ENCODE measurements at places on chromosomes 12 and 14.
A peak's percentile ranks its signal among the peaks of the same experiment; 100 is the strongest.

DNA sequence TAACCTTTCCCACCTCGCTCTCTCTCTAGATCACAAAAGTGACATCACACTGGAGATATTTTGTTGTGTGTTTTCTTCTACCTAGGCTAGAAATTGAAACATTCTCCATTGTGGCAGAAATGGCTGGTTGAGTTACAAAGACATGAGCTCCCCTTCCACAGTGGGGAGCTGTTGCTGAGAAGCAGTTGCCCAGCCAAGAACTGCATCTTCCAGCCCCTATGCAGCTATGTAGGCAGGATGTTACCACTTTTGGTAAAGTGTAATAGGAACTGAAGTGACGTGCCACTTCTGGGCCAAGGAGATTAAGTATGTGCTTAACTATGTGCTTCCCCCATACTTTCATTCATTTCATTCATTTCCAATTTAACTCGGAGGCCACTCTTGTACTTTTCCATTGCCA, 138.7 kb upstream of the E2F7 start:
- DNase-seq, result no peak

DNA sequence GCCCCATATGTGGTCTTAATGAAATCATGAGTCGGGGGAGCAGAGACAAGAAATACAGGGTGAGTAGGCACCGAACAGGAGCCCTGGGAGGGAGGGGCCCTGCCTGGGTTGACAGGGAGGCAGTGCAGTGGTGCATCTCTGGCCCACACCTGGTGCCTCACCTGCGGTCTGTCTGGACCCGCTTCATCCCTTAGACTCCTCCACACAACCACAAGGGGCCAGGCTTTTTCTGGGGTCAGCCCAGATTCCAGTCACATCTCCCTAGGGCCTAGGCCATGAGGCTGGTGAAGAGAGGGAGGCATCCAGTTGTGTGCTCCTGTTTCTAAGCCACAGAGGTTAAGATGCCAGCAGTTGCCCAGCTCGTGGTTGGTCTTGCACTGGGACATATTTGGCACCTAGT, 343.3 kb upstream of the FKBP4 start:
- DNase-seq, result no peak

DNA sequence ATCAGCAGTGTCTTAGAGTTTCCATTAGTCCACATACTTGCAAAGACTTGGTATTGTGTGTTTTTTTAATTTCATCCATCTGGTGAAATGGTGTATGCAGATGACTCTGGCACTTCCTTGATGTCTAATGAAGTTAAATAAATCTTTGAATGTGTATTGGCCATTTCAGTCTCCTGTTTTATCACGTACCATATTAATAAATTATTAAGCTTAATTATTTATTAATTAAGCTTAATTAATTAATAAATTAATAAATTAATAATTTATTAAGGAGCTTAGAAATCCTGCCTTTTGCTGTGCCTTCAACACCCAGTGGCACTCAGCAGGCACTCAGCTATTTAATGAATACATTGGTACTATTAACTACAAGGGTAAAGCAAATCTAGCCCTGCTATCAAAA, 18.2 kb downstream of the PDZRN4 start:
- DNase-seq, result no peak

DNA sequence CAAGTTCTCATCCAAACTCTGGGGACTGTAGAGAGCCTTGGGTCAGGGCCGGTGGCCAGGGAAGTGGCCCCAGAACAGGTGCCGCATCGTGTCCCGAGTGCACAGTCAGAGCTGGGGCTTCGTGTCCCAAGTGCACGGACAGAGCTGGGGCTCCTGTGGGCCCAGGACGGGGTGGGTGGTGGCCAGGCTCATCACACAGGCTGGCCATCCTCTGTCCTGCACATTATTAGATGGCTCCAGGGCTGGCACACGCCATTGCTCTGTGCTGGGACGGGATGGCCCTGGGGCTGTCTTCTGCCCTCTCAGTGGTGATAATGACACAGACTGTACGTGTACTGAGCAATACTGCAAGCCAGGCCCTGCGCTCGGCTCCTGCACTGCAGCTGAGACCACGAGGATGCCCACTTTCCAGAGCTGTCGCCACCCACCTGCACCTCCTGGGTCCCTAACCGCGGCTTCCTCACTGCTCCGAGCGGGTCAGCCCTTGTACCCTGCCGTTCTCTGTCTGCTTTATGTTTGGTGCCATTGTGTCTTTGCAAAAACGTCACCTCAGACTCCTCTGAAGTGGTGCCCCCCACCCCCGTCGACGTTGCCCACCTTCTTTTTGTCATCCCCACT, 1.9 kb downstream of the FBRSL1 start:
- DNase-seq, result no peak

DNA sequence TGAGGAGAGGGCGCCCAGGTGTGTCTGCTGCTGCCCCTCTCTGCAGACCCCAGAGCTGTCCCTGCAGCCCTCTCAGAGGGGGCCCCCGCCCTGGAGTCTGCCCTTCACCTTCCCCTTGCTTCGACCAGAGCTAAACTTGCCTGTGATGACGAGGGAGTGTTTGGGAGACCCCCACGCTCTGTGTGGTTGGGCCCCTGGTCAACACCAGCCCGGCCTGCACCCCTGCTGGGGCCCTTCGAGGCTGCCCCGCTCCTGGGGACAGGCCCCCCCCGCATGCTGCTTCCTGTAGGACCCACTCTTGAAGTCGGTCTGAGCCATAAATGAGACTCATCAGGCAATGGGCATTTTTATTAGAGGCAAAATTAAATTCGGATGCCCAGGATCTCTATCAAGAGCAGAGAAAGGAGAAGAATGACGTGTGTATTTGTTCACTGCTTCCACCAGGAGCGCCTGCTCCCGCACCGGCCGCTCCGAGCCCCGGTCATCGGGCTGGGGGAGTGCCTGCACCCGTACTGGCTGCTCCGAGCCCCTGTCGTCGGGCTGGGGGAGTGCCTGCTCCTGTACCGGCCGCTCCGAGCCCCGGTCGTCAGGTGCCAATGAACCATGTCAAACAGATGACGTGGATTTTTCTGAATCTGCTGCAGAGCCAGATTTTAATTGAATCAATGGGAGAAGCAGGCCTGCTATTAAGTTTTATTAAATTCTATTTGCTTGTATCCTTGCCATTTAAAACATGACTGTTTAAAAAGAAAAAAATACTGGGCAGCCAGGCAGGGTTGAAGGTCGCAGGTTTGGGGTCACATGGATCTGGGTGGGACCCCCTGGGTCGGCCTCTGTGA, 47.7 kb downstream of the NOC4L start:
- no peak for DNase-seq

GRCh38 chr12:52245259-52245961, 12.4 kb downstream of the KRT7 start:
- DNase-seq, result no peak

DNA sequence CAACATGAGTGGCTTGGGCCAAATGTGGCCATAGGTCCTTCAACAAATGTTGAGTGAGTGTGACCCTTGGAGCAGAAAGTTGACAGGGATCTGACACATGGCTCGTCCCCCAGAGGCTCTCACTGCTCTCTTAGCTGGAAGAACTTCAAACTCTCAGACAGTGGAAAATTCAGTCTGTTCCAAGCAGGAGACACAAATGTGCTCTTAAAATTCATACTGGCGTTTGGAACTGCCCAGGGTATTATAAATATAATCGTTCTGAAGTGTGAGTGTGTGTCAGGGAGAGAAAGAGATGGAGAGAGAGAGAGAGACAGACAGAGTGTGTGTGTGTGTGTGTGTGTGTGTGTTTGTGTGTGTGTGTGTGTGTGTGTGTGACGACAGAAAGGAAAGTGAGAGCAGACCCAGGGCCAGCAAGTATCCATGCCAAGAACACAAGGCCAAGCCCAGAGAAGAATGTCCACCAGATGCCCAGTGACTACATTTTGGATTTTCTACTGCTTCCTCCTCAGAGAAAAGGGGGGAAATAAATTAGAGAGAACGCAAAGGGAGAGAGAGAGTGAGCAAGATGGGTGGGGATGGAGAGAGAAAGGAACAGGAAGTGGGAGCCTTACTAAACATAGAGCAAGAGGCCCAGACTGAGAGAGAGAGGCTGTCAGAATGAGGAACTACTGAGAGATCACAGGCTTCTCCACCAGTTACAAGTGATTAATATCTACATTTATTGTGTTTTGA, 193.6 kb upstream of the NUDT4 start:
- no peak for DNase-seq

- no peak for DNase-seq
Measured at GRCh38 chr12:117590999-117591398, 229.6 kb upstream of the NOS1 start.

DNA sequence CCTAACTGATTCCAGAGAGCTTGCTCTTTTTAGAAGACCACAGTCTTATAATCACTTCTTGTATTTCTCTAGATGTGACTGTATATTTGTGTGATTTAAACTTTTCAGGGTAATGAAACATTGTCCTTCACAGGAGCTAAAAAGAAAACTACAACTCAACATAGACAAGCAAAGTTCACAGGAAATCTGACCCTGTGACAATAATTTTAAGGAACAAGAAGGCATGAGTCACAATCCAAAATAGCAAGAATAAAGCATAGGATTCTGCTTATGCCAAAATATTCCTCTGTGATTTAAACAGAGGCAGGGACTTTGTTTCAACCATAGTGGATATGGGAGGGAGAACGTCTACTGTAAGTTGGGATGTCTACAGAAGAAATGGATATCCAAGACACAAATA, 44.3 kb downstream of the GPR65 start:
- no peak for DNase-seq

DNA sequence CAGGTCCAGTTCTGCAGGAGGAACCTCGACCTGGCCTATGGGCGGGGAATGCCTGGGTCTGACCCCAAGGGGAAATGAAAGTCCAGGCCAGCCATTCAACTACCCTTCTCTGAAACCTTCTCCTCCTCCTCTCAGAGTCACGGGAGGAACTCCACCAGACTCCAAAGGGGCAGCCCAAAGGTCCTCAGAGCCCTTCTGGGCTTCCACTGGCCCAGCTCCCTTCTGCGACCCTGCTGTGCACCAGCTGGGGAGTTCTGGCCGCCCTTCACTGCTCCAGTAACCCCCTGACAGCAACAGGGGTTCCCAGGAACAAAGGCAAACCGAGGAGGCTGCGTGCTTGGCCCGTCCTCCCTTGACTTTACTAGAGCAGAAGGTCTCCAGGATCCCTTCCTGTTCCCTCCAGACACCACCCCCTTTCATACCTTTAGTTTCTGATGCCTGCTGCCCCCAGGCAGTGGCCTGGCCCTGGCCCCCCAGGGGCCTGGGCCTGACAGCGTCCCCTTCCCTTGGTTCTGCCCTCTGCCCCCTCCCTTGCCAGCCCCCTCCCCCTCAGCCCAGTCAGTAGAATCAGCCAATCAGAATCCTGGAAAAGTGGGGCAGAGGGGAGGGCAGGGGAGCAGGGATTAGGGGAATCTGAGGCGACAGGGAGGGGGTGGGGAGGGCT, 850 bp upstream of the ZNF385A start:
- no peak for DNase-seq

DNA sequence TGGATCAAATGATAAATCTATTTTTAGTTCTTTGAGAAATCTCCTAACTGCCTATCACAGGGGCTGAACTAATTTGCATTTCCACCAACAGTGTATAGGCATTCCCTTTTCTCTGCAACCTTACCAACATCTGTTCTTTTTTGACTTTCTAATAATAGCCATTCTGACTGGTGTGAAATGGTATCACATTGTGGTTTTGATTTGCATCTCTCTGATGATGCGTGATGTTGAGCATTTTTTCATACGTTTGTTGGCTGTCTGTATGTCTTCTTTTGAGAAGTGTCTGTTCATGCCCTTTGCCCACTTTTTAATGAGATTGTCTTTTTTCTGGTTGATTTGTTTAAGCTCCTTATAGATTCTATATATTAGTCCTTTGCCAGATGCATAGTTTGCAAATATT, 67.1 kb downstream of the IFNG-AS1 start:
- DNase-seq, result no peak

- no peak for DNase-seq
Measured at GRCh38 chr14:68292441-68293215, 473.0 kb downstream of the RAD51B start.

DNA sequence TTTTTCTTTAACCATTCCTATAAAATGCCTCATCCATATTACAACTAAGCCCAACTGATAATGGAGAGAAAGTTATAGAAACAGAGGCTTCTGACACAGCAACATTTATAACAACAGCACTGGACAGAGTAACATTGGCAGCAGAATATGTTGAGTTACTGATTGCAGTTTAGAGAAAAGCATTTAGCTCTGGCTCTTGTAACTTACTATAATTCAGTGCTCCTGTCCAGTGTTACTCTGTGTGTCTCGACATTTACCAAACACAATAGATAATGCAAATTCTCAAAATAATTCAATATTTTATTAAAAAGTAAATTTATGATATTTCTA, 356.1 kb downstream of the CEP128 start:
- DNase-seq, result no peak

- peak; percentile 39 for DNase-seq
Measured at GRCh38 chr14:55707365-55707804, 127.4 kb downstream of the KTN1 start.

- no peak for DNase-seq
Measured at GRCh38 chr12:59632408-59632807, 36.6 kb downstream of the SLC16A7 start.

GRCh38 chr14:58703161-58703506, 65.4 kb downstream of the DACT1 start:
- no peak for DNase-seq

DNA sequence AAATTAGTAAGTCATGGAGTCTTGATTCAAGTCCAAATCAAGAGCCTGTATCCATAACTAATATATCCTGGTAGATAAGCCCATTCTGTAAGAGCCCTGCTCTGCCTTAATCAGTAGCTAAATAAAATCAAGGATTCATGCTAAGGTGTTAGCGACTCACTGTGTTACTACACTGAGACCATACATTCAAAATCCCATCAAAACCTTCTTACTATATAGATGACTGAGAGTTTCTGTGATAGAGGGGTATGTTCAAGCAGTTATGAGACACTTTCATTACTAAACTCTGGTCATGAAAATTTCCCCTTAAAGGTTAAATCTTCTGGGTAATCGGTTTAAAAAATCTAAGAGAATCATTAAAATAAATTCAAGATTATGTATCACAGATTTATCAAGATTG, 78.5 kb downstream of the MDGA2 start:
- no peak for DNase-seq

GRCh38 chr12:127509066-127509778, 757.7 kb upstream of the TMEM132C start:
- DNase-seq, result no peak

- no peak for DNase-seq
Measured at GRCh38 chr12:117521346-117521745, 159.9 kb upstream of the NOS1 start.

- peak; percentile 94 for DNase-seq
Measured at GRCh38 chr12:6392504-6392903, 8.5 kb downstream of the LTBR start.

- no peak for DNase-seq
Measured at GRCh38 chr12:123449856-123450255, 8.1 kb upstream of the SNRNP35 start.

DNA sequence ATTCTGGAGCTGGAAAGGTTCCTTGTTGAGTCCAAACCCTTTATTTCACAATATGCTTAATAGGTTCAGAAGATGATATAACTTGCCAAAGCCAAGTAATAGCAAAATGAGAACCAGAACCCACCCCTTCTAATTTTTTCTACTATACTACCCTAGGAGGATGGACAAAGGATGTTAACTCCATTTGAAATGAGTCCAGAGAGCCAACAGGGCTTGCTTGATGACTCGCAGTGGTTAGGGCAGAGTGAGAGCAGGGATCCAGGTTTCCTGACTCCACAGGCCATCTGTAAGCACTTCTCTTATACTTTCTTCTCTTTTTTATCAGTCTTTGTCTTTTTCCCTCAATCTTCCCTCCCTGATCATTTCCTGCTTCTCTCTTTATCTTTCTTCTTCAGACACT, 668.1 kb downstream of the MED13L start:
- DNase-seq, result no peak
